ENCODE measurements at places on chromosomes 7 and 10.

GRCh38 chr10:35639021-35639727 is 2.9 kb downstream of the FZD8 start:
- DNase-seq = no peak

- DNase-seq = no peak
Measured at GRCh38 chr10:100413173-100413572, 49.6 kb upstream of the WNT8B start.

DNA sequence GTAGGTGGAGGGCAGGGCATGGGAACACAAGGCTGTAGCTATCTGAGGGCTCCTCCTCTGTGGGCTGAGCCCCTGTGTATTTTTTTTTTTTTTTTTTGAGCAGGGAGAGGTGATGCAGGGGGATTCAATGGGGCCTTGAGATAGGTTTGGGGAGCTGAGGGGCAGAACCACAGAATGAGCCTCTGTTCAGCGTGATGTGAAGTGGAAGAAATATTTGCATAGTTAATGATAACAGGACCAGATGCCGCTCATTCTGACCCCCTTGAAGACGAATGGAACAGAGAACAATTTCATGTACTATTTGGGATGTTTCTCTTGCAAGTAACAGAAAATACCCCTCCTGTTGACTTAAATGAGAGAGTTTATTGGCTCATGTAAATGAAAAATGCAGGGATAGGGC is 69.7 kb upstream of the EMX2 start:
- no peak for DNase-seq

DNA sequence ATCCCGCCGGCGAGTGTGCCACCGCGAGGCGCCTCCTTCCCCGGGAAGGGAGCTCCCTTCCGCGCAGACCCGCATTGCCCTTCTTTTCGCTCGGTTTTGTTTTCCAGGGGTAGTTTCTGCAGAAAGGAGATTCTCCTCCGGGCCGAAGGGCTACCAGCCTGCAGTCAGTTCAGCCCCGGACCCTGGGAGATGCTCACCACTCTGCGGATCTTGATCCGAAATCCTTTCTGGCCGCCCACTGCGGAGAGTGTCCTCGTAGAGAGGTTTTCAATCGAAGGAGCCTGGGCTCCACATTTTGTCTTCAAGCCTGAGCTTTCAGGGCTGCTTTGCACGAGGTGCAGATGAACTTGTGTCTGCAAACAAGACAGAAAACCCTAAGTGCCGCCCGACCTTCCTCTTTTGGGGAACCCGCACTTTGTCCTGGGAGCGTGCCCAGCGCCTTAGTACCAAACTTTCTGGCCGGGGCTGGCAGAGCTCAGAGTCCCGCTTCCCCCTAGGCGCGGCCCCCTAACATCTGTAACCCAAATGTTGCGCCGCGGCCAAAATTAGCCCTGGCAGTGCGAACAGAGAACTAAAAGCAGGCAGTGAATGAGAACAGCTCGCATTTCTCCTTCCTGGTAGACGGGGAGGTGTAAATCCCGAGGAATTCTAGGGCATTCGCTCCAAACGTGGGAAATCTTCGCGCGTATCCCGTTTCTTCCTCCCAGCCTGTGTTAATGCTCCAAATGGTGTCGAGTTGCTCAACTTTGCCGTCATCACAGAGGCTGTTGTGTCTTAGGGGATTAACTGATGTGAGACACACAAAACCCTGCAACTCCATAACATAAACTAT is 6.7 kb upstream of the EN2 start:
- no peak for DNase-seq

DNA sequence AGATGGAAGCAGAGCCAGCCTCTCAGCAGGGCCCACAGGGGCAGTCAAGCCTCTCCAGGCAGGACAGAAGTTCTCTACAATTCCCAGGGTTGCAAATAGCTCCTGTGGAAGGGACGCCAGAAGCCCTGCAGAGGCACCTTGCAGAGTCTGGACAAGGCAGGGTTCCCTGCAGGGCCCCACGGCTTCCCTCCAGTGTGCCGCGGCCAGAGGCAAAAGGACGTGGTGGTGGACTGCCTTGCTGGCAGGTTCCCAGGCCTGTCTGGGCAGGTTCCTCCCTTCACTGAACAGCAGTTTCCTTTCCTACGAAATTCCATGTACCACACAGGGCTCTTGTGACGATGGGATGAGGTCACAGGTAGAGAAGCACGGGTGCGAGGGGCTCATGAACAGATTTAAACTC is 25.1 kb downstream of the UPP1 start:
- no peak for DNase-seq

GRCh38 chr10:109071539-109071938 is 851.8 kb downstream of the XPNPEP1 start:
- no peak for DNase-seq

GRCh38 chr7:77338883-77339629 is 77.1 kb downstream of the GSAP start:
- no peak for DNase-seq

DNA sequence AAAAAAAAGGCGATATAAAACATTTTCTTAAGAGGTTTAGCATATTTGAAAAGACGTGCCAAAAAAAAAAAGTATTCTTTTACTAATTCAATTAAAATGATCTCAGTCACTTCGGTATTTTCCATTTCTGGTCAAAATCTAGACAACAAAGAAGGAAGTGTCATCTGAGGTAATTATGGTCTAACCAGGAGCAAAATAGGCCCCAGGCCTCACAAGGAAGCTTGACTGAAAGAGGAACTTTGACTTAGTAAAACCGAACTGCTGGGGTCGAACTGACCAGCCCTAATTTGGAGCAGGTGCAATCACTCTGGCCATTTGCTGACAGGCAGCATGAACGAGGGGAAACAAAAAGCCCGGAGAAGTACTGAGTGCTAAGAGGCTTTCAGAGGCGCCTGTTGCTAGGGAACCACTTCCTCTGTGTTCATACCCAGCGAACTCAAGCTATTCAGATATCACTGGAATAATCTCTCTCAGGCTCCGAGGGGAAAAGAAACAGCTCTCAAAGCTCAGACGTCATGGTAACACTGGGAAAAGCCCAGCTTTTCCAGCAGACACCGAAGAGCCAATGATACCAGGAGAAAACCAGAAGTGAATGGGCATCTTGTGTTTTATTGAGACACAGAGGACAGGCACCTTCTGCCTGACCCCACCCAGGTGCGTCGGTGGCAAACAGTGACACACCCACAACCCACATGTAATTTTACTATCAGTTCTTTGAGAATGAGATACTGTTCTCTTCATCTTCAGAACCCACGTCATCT is 126.5 kb downstream of the FAM107B start:
- peak; percentile 71 for DNase-seq

DNA sequence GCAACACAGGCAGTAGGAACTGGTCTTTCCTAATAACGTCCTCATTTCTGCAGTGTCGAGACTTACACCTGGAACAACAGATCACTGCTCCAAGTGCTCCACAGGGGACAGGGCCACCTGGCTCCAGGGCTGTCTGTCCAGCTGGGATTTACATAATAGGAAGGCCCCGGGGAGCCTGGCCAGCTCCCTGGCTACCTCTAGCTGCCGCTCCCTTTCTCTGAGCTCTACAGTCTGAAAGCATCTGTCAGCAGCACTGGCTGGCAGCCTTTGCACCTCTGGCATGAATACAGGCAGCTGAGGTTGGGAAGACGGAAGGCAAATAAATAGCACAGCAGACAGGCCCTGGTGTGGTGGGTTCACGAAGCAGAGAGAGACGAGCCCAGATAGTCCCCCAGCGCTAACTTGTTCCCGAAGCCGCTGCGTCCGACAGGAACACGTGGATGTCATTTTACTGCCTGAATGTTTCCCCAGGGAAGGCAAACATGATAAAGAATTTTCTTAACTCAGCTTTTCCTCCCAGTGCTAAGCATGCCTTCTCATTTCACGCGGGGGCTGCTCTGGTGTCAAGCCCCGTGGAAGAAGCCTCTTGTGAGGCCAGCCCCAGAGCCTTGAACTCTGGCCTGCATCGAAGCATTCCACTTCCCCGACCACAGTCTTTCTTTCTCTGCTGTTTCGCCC is 105.4 kb downstream of the ITIH5 start:
- no peak for DNase-seq

DNA sequence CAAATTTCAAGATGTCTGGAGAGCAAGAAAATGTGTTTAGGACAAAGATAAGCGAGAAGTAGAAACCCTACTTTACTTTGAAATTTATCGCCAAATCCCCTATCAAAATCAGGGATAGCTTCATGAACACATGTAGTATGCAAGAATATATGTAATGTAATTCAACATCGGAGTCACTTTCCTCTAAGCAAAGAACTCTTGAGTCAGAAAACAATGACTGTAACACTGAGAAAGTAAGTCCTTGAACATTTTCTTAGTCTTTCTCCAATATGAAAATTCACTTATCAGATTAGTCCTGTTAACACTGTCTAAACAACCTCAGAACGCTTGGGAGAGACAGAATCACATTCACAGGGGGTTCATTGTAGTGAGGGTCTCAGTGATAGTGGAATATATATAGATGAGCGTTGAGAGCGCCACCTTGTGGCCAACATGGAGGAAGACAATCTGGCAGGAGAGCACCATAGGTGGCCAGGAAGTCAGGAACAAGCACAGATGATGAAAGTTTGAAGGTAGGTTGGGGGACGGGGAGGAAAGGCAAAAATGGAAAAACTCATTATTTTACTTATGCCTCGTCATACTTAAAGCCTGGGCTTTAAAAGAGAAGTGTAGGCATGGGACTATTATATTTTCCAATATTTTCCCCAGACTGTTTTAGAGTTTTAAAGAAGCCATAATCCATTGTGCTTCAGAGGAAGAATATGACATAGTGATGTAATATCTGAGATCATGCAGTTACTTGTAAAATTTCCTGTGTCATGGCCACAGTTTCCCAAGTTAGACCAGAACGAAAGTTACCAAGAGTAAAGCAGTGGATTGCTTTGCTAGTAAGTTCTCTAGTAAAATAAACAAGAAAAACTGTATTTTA is 115.5 kb upstream of the GNAI1 start:
- DNase-seq = peak; percentile 1

GRCh38 chr7:7417851-7418250 is 117.8 kb downstream of the COL28A1 start:
- no peak for DNase-seq

GRCh38 chr7:48244864-48245271 is 73.6 kb downstream of the ABCA13 start:
- DNase-seq = no peak

DNA sequence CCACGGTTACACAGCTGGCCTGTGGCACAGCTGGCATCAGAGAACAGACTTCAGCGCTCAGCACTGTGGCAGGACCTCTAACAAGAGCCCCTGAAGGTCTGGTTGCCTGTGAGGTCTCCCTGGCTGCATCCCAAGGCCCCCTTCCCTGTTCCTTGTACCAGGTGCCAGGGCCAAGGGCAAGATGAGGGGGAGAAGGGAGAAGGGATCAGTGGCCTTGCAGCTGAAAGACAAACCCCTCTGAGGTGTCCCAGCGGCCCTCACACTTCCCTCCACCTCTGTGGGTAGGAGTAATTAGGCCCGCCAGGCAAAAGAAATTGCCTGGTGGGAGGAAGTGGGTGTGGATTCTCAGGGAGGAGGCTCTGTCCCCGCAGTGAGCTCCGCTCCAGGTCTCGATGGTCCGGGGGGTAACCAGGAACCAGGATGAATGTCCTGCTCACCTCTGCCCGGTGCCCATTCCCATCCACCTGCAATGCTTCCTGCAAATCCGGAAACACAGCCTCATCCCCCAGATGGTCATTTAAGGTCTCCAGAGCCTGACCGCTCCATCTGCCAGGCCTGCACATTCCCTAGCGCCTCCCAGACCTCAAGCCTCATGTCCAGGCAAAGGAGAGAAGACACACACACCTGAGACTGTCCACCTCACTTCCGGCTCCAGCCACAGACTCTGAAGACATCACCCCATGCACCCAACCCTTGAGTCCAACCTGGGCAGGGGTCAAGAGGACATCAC is 22.7 kb downstream of the GRID2IP start:
- DNase-seq = no peak

- DNase-seq = no peak
Measured at GRCh38 chr7:91085175-91085574, 179.1 kb upstream of the FZD1 start.

- no peak for DNase-seq
Measured at GRCh38 chr7:84219310-84219709, 24.7 kb upstream of the SEMA3A start.

GRCh38 chr10:79188154-79188965 is 119.6 kb downstream of the ZMIZ1 start:
- DNase-seq = no peak

DNA sequence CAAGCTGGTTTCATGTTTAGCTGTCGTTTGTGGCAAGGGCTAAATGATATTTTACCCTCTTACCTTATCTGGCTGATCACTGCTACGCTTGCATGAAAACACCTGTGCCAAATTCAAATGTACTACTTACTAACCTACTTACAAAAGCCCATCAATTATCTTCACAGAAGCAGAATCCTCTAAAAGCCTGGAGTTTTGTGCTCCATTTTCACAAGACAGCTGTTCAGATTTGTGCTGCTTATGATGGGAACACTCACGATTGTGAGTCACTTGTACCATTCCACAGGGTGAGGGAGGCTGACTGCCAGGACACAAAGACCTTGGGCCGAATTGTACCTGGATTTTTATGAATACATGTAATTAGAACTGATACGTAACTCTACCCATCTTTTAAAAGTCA is 245.0 kb upstream of the NPY start:
- DNase-seq = no peak

GRCh38 chr10:122464586-122464985 is 3.2 kb downstream of the HTRA1 start:
- peak; percentile 40 for DNase-seq

DNA sequence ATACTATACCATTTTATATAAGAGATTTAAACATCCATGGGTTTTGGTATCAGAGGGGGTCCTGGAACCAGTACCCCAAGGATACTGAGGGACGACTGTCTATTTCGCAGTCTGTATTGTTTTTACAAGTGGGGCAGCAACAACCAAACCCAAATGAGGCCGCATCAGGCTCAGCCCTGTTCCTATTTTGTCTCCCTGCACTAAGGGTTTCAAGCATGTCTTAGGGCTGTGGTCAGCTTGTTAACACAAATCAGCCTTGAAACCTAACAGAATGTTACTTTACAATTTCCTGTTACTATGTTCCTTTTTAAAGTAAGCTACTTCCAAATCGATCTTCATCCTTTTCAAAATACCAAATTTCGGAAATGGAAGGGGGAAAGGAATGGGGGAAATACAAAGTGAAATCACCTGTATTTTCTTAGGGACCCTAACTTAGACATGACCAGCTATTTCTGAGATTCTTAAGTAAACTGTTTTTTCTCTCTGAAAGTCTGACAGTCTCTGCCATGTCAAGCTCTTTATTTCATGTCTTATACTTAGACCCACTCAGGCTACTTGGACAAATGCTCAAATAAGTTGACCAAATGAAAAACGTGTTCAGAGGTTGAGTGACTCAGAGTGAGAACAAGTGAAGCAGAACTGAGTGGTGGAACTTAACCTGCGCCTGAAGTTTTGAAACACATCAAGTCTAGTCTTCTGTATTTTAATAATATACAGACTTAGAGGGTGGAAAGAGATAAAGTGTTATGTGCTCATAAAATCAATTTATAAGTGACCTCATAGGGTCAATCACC is 75.8 kb downstream of the C1GALT1 start:
- no peak for DNase-seq

- DNase-seq = no peak
Measured at GRCh38 chr10:18268005-18268404, 127.8 kb downstream of the CACNB2 start.

- no peak for DNase-seq
Measured at GRCh38 chr10:119207713-119208552, 562 bp downstream of the GRK5 start.

Data from hippocampal formation (tissue), 2 donors.